ENCODE measurements at places on chromosomes 2 and 18.
A peak's percentile ranks its signal among the peaks of the same experiment; 100 is the strongest.

DNA sequence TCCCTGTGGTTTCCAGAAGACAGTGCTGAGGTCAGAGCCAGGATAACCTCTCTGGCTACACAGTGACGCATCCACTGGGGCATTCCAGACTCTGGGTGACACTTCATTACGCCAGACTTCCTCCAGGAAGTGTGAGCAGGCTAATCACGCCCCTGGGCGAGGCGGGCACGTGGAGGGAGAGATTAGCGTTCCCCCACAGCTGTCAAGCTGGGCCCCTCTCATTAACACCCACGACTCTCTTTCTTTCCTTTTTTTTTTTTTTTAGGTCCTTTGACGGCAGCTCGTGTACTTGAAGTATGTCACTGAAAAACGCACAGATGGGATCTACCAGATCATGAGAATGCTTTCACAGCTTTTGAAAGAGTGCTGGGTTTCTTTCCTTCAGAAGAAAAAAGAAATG, 274.6 kb downstream of the AFF3 start:
- no peak for DNase-seq

- DNase-seq = no peak
These were observed 440.2 kb downstream of the MBD2 start for GRCh38 chr18:53784253-53784652.

DNA sequence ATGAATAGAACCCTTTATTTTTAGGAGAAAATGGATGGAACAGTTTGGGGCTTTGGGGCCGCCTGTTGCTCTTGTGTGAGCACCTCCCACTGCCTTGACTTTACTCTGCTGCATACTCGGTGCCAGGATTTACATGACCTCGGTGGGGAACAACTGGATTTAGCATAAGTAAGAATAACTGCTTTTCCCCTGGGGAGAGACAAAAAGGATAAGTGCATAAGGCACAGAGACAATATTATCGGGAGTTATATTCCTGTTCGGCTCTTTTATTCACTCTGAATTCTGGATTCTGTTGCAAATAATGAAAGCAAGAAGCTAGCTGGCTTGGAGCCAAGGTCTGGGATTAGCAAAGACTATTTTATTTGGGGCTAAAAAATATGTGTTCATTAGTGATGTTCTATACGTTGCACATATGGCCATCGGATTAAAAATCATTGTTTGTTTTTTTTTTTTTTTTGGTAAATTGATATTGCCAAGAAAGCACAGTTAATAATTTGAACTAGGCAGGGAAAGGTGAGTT, 69.8 kb downstream of the CYBRD1 start:
- DNase-seq = no peak

DNA sequence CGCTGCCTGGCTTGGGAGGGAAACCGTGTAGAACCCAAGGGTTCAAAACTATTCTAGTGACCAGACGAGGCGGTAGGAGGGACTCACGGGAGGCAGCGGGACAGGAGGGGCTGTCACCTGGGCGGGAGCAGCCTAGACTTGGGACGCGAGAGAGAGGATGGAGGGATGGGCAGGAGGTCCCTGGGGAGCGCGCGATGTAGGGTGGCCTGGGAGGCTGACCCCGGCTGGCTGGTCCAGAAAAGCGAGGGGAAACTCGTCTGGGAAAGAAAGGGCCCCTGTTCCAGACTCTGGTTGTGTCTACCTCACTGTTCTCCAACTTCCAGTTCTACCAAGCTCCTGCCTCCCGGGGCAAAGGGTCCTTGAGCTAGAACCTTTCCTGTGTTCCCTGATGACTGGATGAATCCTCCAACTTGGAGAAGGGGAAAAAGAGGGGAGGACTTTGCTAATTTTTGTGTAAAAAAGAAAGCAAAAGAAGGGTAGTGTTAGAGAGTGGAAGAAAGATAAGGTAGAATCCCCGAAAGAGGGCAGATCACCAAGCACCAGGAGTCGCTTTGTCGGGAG, 1.4 kb downstream of the DOK6 start:
- no peak for DNase-seq

GRCh38 chr2:109120166-109120565, 8.8 kb upstream of the SH3RF3 start:
- DNase-seq = no peak

DNA sequence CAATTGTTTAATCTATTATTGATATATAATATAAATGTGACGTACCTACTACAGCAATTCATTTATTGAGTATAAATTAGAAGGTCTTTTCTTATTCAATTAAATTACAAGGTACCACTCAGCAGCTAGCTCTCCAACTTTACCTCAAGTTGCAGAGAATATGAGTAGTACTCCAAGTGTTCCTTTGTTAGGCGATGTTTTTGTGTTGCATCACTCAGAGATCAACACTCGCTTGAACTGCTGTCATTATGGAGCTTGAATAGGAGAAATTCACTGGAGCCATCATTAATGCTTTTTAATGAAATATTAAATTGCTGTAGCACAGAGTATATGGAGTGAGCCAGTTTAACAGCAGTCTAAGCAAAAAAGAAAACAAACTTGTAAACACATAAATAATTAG, 320.0 kb downstream of the FSIP2 start:
- DNase-seq = peak; percentile 16

DNA sequence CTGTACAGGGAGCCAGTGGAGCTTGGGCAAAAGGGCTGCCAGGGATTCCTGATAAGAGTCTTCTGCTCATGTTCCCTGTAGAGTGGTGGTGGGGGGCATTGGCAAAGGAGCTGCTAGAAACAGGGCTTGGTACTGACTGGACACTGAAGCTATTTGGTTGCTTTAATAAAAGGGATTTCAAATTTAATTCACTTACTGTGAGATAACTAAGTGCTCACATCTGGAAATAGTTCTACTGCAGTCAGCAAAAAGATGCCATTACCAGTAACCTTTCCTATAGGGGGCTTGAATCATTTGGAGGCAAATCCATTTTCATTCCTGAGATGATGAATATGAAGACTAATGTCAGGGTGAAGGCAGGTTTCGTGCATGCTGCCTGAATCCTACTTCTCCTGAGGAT, 94.3 kb upstream of the DOCK10 start:
- no peak for DNase-seq

DNA sequence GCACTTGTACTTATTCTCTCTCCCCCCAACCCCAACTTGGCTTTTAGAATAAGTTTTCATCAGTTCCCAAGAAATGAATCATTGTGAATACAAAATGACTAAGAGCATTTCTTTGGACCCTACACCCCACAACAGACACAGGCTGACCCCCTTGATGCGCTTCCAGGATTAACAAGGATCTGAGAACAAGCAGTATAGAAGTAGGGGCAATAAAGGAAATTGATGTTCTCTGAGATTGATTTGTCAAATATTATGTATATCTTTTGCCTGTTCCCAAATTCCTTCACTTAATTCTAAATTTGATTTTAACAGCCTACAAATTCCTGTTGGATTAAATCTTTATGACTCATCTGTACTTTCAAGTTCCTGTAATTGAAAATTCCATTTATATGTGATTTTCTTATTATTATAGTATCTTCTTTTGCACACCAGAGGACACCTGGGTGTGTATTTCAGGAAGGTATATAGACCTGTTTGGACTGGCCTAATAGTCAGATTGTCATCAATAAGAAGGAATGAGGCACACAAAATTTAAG, 10.2 kb upstream of the PTPN4 start:
- DNase-seq = no peak

GRCh38 chr18:41490861-41491260, 464.2 kb upstream of the PIK3C3 start:
- no peak for DNase-seq

DNA sequence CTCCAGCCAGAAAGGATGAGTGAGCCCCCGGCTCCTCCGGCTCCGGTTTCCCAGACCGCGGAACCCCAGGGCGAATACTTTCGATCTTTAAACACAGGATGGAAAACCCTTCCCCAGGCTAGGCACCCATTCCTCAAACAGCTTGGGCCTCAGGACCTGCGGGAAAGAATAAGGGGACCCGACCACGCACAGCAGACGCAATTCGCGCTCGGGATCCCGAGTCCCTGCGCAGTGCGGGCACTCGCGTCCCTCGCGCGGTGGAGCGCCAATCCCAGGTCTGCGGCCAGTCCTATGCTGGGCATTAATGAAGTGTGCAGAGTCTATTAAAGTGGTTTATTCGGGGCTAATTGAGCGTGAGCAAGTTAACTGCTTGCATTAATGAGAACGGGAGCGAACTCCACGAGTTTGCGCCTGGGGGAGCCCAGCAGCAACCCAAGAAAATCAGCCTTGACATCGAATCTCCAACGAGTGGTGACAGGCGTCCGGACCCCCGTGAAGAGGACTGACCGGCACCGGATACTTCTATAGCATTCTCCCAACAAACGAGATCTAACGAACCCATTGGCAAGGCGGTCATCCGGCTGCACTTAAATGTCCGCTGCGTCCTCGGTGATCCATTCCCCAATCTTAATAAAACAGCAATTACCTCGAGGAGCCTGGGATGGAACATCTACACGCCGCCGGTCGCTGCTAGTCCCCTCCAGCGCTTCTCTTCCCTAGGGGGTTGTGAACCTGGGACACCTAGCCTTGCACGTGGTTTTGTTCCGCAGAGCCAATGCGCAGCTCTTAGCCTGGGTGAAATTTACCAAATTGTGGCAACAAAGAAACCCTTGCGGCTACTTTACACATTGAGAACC, 1.6 kb downstream of the OSR1 start:
- DNase-seq = no peak
